B cell (primary cell): ENCODE measurements at places on chromosomes 11 and 22. TPM values are rescaled to one million over a fixed set of nuclear protein-coding genes. Genes with fewer than 3 reads are reported as not detected.

The OR52N4 gene
- total RNA-seq = 2.1 TPM in 2 replicates

The GNG3 gene
- 0.95 and 2.1 TPM in 2 replicates for total RNA-seq

- H3K4me3 ChIP-seq = no peak overlapping the region
- no peak for DNase-seq
- peaks cover 19% of the 10 kb centered on the region for H3K4me1 ChIP-seq
- no peaks in the 10 kb centered on the region for H3K27me3 ChIP-seq
- no peak overlapping the region for H3K27ac ChIP-seq
Observed at GRCh38 chr11:11245453-11245852, 107.6 kb downstream of the CSNK2A3 start.

GRCh38 chr11:2207773-2208621 is 36.4 kb upstream of the TH start:
- no peaks in the 10 kb centered on the region for H3K36me3 ChIP-seq
- no peak for DNase-seq
- no peak overlapping the region for H3K27ac ChIP-seq
- no peaks in the 10 kb centered on the region for H3K4me1 ChIP-seq

GRCh38 chr11:31856248-31856647 is 45.1 kb upstream of the PAX6 start:
- no peak for DNase-seq
- no peaks in the 10 kb centered on the region for H3K27me3 ChIP-seq
- H3K4me1 ChIP-seq = no peaks in the 10 kb centered on the region
- H3K27ac ChIP-seq = no peak overlapping the region

GRCh38 chr22:48047722-48048500 is 1285.5 kb downstream of the TBC1D22A start:
- no peak overlapping the region for H3K4me3 ChIP-seq
- DNase-seq = no peak
- H3K36me3 ChIP-seq = no peaks in the 10 kb centered on the region
- H3K4me1 ChIP-seq = peaks cover 5% of the 10 kb centered on the region

DNA sequence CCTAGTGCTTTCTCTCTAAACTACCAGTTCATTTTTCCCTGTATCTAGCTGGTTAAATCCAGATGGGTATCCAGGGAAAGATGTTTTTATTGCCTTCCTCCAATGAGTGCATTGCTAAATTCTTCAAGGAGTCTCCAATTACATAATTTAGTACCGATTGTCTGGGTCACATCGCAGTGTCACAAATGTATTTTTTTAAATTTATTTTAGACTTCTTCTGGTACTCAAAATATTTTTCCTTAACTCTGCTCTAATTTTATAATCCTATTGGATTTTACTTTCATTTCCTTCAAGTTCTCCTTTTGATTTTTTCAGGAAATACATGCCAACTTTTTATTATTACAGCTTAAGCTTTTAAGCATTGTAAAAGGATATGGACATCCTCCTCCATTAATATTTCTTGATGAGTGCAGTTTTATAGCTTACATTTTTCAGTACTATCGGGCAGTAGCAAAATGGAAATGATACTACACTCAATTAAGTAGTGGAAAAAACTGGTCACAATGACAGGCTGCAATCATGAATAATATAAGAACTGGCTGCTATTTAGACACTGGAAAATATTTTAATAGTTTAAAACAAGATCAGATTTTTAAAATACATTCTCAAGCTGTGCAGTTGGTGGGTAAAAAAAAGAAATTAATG is 20.3 kb downstream of the BBOX1 start:
- no peak for DNase-seq
- no peaks in the 10 kb centered on the region for H3K4me1 ChIP-seq
- H3K27ac ChIP-seq = no peak overlapping the region
- H3K36me3 ChIP-seq = no peaks in the 10 kb centered on the region
- H3K27me3 ChIP-seq = no peaks in the 10 kb centered on the region
